Keratinocyte (primary cell): ENCODE measurements at places on chromosomes 3 and 15. TPM values are rescaled to one million over a fixed set of nuclear protein-coding genes. Genes with fewer than 3 reads are reported as not detected.

- no peak for DNase-seq
These were observed 45.8 kb upstream of the FBXL22 start for GRCh38 chr15:63551400-63551799.

DNA sequence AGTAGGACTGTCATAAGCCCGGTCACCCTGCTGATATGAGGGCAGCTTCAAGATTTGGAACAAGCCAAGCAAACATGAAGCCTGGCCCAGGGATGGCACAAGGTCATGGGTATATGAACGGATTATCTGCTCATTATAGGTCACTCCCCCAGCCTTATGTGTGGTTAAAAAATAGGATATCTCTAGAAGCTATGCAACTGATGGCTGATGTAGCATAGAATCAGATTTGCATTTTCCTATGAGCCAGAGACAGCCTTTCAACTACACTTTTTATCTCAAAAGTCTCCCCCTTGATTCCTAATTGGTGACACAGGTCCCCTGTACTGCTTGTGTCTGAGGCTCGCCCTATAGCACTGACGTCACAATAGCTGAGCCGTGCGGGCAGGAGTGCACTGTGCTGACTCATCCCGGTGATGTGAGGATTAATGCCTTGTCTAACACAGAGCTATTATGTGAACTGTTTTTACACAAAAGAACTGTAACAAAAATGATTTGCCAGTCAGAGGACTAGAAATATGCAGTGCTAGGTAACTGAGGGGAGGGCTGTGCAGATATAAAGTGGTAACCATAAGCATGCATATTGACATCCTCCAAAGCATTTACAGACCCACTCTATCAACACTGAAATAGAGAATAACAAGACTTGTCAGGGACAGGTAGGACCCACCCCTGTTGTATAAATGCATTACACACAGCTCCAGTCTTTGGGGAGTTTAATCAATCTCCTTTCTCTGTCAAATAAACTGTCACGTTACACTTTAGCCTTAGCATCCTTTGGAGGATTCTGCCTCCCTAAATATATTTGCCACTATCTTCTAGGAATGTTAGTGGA is 204.9 kb downstream of the TIGIT start:
- peak; percentile 25 for DNase-seq

DNA sequence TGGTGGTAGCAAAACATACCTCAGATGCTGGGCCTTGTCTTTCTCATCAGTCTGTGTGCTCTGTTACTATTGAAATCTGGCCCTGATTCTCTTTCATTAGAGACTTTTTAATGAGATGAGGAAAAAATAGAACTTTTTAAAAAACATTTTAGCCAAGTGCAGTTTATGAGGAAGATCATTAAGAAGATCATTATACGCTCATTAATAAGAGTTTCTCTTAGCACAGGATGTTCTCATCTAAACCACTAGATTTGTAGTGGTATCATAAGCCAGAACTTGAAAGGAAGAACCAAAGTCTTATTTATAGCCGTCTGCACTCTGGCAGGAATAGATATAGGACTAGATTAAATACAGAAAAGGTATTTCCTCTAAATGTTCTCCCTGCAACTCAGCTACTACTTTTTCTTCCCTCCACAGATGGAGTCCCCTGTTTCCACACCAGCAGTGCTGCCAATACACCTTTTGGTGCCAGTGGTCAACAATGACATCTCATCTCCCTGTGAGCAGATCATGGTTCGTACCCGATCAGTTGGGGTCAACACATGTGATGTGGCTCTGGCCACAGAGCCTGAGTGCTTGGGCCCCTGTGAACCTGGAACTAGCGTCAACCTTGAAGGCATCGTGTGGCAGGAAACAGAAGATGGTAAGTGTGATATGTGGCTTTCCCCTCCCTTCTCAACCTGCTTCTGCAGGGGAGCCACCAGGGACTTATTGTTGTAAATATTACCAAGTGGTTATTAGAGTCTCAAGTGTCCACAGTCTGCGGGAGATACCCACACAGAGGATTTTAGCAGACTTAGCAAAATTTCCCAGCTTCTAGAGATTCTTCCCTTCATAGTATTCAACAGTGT is 152.8 kb downstream of the RBPMS2 start:
- DNase-seq, result no peak

TNFAIP8L3 gene
- 0.51 to 0.85 TPM (median 0.52 TPM) in 3 replicates for polyA plus RNA-seq

CDC25A gene
- 1.7 to 6.2 TPM (median 5.5 TPM) in 3 replicates for polyA plus RNA-seq

DNA sequence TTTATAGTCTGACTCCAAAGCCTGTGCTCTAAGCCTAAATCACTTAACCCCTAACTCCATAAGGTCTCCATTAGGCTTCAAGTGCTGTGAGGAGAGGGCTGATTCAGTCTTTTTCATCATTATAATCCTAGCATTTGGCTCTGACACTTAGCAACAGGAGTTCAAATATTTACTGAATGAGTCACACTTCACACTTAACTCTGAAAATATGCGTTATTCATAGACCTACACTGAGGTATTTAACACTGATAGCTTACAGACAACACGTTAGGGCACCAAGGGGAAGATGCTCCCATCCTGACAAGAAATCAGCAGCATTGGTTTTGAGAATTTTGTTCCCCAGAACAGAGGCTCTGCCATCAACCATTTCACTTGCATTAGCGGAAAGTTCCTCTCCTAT is 53.5 kb downstream of the MSL2 start:
- peak; percentile 57 for DNase-seq

DNA sequence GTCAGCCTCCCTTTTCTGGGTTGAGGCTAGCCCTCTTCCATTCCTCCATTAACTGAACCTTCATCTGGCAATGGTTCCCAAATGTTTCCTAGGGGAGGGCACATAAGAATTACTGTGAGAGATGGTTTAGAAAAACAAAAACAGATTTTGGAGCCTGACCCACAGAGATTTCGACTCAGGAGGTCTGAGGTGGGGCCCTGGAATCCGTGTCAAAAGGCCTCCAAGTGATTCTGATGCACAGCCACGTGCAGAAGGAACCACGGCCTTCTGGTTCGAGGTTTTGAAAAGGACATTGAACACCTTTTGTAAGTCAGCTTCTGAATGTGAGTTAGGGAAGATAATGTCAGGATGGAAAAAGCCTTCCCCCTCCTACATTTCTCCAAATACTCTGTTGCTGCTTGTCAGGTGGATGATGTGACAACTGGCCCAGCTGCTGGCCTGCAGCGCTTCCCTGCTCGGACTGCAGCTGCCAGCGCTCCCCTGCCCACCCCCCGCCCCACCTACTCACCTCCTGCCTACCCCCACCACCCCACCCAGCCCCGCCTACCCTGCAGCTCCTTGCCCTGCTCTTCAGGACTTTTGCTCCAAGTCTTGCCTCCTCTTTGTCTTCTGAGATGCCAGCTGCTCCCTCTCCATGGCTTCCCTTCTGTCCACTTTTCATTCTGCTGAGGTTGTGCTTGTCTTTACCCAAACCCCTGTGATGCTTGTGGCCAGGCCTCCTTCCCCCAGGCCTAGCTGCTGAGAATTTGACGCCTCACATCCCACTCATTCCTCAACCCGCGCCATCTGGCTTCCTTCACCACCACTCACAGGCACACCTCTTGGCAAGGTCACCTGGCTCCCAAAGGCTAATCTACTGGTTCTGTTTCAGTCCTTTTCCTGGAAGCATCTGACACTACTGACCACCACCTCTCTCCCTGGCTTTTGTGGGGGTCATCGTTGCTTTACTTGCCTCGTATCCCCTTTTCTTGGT is 6.6 kb downstream of the EHD4 start:
- no peak for DNase-seq

GRCh38 chr15:100898661-100899462 is 19.2 kb downstream of the ALDH1A3 start:
- no peak for DNase-seq

SKOR1 gene
- polyA plus RNA-seq, result 0.03 TPM in 2 of 3 replicates, not detected in the other

DNA sequence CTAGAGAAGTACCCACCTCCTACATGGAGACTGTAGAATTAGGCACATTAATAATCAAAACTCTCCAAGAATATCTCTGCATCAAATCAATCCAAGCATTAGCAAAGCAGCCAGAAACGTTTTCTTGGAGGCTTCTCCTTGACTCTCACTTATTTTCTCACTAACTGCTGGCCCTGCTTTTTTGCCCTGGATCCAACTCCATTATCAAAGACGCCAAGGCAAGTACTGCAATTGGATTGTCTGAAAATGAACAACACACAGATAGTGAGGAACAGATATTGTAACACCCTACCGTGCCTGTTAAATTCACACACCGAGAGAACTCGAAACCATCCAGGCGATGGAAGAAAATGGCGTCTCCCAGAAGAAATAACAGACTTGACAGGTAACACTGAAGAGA is 256.2 kb upstream of the MDFIC2 start:
- DNase-seq, result no peak

CISH gene
- polyA plus RNA-seq, result 1.8 to 3.5 TPM (median 2.8 TPM) in 3 replicates

- DNase-seq, result no peak
These were observed 2.2 kb upstream of the RNF13 start for GRCh38 chr3:149810846-149811245.

GOLGA6L4 gene
- 0.44 to 1.6 TPM (median 0.86 TPM) in 3 replicates for polyA plus RNA-seq

DNA sequence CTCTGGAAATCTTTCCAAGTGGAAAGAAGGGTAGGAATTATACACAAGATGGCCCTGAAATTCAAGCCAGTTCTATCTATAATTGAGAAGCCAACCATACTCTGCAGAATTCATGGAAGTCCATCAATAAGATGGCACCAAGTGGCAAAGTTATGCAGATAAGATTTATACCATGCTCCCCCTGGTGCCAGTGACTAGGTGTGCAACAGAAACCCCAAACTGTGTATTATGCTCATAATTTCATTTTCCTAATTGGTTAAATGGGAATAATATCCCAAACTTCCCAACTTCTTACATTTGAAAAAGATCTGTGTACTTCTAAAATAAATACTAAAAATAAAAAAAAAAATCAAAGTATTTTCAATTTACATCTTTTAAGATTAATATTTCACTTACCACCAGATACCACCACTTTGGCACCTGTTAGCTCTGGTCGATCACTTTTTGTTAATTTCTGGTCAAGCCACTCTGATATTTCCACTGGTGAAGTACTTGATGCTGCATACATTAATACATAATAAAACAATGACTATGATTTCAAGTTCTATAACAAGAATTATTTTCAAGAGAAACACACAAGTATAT is 25.9 kb downstream of the ETFA start:
- no peak for DNase-seq

GRCh38 chr15:67884009-67884408 is 44.2 kb upstream of the RNU6-1 start:
- no peak for DNase-seq

ZNF80 gene
- polyA plus RNA-seq, result not detected in 3 replicates

GRCh38 chr3:18062657-18063025 is 320.2 kb upstream of the TBC1D5 start:
- no peak for DNase-seq

GRCh38 chr15:27686369-27686768 is 412.7 kb downstream of the OCA2 start:
- DNase-seq, result no peak

DNA sequence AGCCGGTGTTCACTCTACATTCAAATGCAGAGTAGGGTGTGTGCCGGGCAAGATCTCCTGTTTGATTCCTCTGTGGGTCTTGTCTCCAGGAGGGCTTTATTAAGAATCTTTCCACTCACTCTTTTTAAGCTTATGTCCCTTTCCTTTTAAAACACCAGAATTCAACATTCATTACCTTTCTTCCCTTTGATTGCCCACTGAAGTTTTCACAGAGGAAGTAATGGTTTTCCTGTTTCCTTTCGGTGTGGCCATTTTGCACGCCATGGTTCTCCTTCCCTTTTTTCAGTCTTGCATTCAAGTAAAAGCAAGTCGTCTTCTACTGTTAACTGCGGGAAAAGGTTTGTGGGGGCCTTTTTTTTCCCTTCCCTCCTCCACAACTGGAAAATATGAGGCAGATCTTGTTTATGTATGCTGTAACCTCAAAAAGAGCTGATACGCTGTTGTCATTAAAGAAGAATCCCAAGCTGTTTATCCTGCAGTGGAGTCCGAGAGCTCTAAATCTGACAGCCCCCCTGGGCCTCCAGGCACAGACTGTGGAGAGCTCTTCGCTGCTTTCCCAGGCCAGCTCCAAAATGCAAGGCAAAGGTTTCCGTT is 40.5 kb downstream of the FILIP1L start:
- DNase-seq, result no peak

GRCh38 chr15:98881526-98882520 is 125.8 kb downstream of the PGPEP1L start:
- DNase-seq, result no peak

GRCh38 chr3:10997196-10997595 is 4.6 kb downstream of the SLC6A1 start:
- DNase-seq, result no peak

GRCh38 chr3:30553641-30554316 is 52.6 kb upstream of the TGFBR2 start:
- no peak for DNase-seq

GAP43 gene
- polyA plus RNA-seq, result not detected in 3 replicates

DNA sequence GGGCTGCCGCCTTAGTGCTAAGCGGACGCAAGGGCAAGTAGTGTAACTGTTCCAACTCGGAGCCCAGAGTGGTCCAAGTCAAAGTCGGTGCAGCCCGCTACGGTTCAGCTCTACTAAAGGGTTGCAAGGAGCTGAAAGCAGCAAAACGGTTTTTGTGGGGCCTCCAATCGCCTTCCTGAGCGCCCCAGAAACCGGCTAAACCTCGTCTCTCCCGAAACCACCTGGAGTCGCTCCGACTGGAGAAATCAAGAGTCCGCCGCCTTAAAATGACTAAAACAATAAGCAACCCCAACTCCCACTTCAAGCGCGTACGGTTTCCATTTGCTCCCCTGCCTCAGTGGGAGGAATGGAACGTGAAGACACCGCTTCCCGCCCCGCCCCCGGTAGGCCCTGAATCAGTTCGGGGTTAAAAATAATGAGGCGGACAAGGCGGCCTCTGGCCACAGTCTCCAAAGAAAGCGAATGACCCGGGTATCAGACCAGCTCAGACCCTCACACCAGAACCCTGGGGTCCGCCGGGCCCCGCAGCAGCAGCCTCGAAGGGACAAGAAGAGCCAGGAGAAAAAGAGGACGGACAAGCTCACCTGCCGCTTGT is 401 bp downstream of the SEC11A start:
- no peak for DNase-seq

- DNase-seq, result no peak
These were observed 17.6 kb downstream of the GPR87 start for GRCh38 chr3:151299006-151299405.

DNA sequence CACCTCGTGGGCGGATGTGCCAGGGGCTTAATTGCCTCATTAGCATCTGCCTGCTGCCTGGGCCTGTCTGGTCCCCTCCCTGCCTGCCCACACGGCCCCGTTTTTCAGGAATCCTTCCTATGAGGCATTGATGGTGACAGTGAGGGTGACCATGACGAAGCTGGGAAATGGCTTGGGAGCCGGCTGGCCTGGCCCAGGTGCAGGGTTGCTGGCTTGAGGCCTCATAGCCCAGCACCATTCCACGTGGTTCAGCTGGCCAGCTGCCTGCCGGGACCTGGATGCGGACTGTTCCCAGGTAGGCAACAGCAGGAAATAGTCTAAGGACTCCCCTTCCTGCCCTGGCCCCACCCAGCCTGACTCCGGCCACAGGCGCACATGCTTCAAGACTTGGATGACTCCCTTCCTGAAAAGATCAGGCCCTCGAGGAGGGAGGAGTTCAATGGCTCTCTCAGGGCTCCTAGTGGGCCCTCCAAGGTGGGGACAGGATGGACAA is 8.9 kb upstream of the DUSP7 start:
- DNase-seq, result no peak

BDH1 gene
- polyA plus RNA-seq, result 29.2 to 30.8 TPM (median 30.2 TPM) in 3 replicates

GRCh38 chr15:91561371-91562100 is 292.0 kb upstream of the SLCO3A1 start:
- DNase-seq, result peak; percentile 95

GRCh38 chr15:59268852-59269407 is 62.3 kb downstream of the LDHAL6B start:
- no peak for DNase-seq

NCEH1 gene
- polyA plus RNA-seq, result 8.0 to 17.4 TPM (median 13.2 TPM) in 3 replicates

GRCh38 chr3:21587894-21588293 is 163.1 kb downstream of the ZNF385D start:
- DNase-seq, result no peak

C15orf62 gene
- polyA plus RNA-seq, result 0.09 to 0.15 TPM (median 0.14 TPM) in 3 replicates

- no peak for DNase-seq
These were observed 20.7 kb downstream of the TBC1D2B start for GRCh38 chr15:78056714-78057269.
